Stimulated activated CD4-positive, alpha-beta T cell treated with anti-CD3 and anti-CD28 coated beads, Interleukin-1b, Interleukin-23, amount 100 ng/mL, for 48 hours (primary cell): ENCODE measurements at places on chromosomes 4 and X.

GRCh38 chr4:186188107-186188506 lies 3.3 kb upstream of the CYP4V2 start:
- DNase-seq, result no peak

DNA sequence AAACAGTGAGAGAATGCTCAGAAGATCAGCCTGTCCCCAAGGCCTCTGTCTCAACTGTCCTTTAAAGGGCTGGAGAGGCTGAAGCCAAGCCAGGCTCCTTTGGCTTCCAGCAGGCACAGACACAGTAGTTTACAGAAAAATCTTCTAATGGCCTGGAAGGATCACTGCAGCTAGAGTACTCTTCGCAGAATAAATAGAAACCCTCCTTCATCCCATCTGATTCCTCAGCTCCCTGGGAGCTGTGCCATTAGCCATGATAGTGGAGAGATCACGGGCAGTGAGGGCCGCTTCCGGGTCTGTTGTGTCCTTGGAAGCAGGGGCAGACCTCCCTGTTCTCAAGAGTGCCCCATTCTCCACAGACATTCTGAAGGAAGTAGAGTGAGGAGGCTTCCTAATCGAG lies 63.1 kb downstream of the CCNI start:
- no peak for DNase-seq

- no peak for DNase-seq
These were observed 14.6 kb downstream of the SERPINA7 start for GRCh38 chrX:106023947-106024346.

DNA sequence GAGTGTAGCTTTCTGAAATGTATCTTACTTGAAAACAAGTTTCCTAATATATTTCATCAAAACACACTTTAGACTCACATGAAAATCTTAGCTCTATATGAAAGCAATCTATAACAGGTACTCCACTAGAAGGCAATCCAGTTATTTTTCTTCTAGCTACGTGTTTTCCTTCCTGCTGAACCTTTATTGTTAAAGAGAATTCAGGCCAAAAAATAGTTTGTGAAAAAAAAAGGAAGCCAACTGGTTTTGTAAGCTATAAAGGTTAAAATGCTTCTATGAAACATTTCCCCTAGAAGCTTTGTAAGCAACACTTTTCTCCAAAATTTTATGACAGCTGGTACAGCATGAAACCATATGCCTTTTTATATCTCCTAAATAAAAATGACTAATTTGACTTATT lies 304.7 kb upstream of the DIAPH2 start:
- DNase-seq, result no peak

GRCh38 chrX:7318241-7318640 lies 170.3 kb upstream of the PUDP start:
- DNase-seq, result no peak

DNA sequence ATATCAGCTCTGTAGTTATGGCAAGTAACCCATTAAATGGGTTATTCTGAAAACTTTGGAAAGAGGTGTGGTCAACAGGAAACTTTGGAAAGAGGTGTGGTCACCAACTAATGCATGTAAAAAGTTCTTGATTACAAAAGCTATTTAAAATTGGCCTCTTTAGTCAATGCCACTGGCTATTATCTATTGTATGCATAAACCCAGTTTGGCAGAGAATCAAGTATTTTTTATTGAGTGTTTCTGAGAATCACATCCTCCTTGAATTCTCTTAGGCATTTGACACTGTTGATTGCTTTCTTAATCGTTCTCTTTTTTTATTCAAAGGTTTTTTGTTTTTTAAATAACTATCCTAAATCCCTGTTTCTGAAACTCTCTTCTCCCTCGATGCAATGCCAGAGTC lies 7.5 kb downstream of the P2RY4 start:
- no peak for DNase-seq

GRCh38 chr4:56468097-56468422 lies 643 bp downstream of the SRP72 start:
- DNase-seq, result peak; percentile 12

DNA sequence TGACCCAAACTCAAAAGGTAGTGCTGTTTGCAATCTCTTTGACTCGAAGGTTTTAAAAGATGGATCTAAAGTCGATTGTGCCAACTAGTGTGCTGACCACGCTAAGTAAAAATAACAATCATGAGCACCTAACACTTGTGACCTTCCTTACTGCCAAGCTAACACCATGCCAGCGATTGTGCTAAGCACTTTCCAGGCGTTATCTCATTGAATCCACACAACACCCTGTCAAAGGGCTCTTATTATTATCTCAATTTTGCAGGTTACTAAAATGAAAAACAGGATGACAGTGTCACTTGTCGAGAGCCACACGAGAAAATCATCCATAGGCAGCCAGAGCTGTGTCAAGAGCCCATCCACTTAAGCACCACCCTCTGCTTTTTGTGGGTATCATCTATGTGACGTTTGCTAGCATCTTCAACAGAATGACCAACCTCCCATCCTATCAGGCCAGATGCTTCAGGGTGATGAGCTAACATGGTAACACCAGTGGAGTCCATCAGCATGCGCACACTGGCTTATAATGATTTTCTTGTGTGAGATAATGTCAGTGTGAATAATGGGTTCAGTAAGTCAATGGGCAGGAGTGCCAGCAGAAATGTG lies 893 bp upstream of the GAB3 start:
- DNase-seq, result no peak

DNA sequence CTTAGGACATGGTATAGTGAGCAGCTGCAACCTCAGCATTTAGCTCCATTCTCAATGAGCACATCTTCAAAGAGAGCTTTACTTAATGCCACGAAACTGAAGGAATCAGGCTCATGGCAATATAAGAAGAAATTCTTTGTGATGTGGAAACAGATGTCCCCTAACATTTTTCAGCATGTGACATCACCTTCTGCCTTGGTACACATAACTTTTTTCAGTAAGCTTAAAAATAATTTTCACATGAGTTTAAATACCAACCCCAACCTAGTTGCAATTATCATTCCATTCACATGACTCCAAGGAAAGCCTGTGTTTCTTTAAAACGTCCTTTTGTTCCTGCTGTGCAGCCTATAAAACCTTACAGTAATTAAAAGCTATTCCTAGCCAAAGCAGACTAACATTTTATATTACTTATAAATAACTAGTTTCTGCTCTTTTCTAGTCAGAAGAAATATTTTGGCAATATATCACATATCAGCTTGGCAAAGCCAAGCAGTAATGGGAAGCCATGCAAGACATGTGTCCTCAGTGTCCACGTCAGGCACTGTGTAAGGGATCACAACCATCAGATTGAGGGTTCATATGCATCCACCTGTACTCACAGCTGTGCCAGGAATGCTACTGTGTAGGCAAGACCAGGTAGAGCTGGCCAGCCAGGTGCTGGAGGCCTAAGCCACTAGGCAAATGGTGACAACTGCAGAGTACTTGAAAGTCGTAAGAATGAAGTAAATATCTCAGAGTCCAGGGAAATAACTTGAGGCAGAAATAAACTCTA lies 466.6 kb downstream of the INPP4B start:
- no peak for DNase-seq

DNA sequence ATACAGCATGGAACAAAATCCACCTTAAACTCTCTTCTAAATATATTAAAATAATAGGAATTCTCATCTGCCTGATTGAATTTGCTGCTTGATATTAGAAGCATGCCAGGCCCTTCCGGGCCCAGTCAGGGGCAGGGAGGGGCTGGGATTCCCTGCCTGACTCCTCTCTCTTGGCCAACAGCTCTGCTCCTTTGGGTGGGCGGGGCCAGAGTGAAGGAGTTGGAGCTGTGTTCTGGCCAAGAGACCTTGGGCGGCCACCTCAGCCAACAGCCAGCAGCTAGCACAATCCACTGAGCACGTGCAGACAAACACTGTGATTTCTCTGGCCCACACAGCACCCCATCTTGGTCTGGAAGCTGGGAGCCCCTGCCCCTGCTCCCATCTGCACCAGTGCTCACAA lies 140.3 kb downstream of the PJA1 start:
- DNase-seq, result no peak

DNA sequence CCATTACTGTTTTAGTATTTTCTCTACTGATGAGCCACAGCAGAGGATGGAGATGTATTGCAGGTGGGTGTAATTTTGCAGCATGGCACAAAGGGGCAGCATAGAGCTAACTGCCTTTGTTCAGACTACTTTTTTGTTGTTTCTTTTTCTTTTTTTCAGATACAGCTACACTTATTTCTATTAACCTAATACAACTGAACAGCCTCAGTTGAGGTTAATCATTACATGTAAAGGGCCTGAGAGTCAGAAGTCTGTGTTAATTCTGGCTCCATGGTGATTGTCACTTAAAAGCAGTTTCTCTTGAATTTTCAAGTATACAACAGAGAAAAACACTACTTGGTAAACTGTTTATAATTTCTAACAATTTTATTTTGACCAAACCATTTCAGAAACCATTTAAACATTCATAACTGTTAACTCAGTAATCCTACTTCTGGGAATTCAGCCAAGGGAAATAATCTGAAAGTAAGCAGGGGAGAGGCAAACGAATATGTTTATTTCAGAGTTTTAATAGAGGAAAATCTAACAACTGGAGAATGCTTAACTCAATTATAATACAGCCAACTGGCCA lies 13.9 kb upstream of the PPEF2 start:
- no peak for DNase-seq

DNA sequence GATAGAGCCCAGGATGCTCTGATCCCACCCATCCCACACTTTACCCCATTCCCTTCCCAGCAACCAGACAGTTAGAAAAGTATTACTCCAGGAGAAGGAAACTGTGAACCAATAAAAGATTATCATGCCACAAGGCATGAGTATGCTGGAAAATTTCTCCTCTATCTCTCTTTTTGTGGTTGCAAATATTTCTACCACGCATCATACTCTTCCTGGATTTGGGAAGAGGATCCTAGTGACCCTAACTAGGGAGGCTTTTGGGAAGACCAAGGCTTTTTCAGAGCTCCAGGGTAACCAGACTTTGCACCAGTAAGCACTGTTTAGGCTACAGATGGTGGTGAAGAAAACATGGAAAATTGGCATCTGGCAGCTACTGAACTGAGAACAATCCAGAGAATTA lies 257.6 kb upstream of the CLNK start:
- no peak for DNase-seq
